ENCODE measurements at places on chromosomes 1 and 21.
A peak's percentile ranks its signal among the peaks of the same experiment; 100 is the strongest.

DNA sequence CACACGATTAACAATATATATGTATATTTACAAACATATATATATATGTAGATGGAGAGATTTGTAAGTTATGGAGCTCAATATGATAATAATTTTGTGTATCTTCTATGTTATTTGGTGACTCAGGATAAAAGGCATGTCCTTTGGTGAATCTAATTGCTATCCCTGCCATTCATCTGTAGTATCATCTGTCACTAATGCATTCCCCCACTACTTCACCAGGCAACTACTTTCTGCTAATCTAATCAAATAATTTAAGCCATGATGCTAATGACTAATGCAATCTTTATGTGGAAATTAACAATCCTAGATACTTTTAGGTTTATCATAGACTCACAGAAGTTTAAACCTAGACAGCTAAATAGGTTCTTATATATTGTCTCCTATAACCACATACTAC is 1074.5 kb downstream of the PLA2G4A start:
- DNase-seq = no peak

GRCh38 chr1:1616045-1616790 is 918 bp downstream of the MIB2 start:
- DNase-seq = no peak

- DNase-seq = no peak
Measured at GRCh38 chr1:101128211-101128727, 102.7 kb upstream of the DPH5 start.

GRCh38 chr1:186899577-186899976 is 70.8 kb downstream of the PLA2G4A start:
- no peak for DNase-seq

DNA sequence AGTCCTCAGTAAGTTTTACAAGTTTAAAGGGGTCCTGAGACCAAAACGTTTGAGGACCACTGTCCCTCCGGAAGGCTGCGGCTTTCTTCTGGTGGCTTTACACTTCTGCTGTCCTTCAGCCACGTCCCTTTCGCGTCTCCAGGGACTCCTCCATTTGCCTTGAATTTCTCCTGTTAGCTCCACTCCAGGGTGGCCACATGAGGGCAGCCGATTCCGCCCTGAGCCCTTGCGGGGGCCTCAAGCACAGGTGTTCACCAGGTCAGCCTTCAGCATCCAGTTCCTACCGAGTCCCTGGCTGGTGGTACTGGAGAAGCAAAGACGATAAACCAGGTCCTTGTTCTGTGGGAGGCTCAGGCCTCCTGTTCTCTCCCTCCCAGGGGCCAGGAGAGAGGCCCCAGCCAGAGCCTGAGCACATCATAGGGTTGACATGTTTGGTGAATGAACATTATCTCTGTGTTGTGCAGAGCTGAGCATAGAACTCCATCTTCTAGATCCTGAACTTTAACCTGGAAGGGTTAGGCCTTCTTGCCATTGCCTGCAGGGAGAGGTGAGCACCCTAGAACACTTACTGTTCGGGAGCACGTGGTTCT is 27.4 kb upstream of the COQ8A start:
- DNase-seq = peak; percentile 52

DNA sequence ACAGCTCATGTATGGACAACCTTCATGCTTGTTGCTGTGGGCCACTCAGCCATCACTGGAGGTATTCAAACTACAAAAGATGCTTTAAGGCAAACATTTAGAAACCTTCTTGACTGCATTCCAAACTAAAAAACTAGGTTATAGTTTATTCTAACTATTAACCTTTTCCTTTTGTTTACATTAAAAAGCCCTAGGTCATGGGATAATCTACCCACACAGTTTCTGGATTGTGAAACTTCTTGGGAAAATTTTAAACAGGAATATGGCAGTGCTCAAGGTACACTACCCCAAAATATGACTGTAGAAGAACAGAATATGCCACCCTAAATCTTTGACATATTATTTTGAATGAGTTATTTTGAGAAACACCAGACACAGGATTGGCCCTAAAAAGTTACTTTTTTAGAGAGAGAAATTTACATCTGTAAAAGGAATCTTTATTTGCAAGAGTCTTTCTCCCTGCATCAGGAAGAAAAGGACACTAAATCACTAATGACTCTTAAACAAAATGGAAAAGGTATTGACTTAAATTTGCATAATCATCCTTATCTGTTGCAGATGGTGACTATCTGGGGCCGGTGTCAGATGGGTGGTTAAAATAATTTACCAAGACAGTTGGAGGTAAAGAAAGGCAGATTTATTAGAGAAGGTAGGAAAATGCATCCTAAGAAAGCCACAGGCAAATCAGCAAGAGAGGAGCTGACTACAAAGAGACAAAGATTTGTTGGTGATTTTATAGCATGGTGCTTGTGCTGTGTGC is 25.1 kb upstream of the NUF2 start:
- DNase-seq = peak; percentile 13

DNA sequence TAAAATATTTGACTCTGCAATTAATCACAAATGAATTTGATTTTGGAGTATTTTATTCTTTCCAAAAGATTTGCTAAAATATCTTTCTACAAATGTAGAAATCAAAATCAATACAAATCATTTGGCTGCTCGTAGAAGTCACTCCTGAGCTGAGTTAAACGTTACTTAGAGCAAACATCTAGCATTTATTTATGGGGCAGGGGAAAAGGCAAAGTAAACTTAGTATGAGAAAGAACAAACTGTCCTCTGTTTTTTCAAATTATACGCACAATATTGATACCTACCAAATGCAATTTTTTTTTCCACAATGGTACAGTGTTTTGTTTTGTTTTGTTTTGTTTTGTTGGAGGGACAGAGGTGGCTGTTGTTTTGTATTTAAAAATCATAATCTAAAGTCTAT is 233.8 kb downstream of the TTLL7 start:
- DNase-seq = no peak

Measured in pons (tissue), 1 donor.